ENCODE measurements at places on chromosomes 1 and 21.
A peak's percentile ranks its signal among the peaks of the same experiment; 100 is the strongest.

DNA sequence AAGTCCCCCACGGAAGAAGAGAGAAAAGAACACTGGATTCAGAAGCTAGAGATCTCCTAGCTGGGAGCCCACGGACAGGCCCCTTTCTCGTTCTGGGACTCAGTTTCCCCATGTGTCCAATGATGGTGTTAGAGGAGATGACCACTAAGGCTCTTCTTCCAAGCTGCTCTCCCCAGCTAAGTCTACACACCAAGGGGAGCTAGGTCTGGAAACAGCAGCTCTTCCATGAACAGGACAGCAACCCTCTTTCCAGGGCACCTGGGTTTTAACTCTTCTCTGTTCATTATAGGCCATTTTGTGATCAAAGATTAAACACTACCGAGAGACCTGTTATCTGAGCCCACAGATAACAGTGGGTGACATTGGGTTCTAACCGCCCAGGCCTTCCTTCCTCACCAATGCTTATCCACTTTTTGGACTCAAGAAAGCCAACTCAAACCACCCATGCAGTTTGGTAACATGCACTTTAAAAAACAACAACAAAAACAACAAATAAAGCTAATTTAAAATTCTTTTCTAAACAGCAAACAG, 85.9 kb downstream of the MRPL37 start:
- no peak for DNase-seq

GRCh38 chr1:192167911-192168700, 9.8 kb downstream of the RGS18 start:
- no peak for DNase-seq

DNA sequence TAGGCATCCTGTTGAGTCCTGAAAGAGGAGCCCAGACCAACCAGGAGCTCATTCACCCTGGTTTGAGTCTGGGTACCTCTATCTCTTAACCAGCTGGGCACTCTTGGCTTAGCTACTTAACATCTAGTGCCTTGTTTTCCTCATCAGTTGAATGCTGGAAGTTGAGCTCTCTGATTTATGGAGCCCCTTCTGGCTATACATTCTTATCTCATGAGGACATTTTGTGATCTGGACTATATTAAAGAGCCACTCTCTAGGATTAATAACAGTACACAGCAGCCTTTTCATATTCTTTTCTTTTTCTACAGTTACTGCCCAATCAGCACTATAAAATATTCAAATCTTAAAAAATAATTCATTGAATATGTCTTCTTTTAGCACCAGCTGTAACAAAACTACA, 296.9 kb upstream of the RUNX1 start:
- DNase-seq = no peak

- no peak for DNase-seq
Measured at GRCh38 chr1:6464514-6464836, 1.5 kb downstream of the TNFRSF25 start.

DNA sequence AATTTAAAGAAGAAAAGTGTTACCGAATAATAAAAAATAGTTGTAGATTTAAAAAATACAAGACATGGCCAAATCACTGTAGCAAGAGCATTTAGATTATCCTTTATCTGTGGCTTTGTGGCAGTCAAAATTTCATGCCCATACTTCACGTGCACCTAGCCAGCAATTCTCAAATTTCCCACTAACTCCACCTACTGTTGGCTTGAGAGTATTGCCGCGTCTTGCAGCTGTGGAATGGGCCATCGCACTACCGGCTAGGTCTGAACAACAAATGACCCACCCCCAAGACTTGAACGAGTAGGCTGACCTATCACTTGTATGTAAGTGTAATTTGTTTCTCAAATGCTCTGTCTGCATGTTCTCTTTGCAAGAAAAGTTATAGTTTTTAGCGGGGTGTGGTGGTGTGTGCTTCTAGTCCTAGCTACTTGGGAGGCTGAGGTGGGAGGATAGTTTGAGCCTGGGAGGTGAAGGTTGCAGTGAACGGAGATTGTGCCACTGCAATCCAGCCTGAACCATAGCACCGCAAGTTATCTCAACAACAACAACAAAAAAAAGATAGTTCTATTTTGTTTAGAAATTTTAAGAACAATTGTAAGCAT, 4.1 kb downstream of the KRTAP13-4 start:
- no peak for DNase-seq

GRCh38 chr1:56968878-56969495, 3.2 kb upstream of the C8B start:
- no peak for DNase-seq

- no peak for DNase-seq
Measured at GRCh38 chr1:13892198-13892597, 192.2 kb downstream of the PRDM2 start.

DNA sequence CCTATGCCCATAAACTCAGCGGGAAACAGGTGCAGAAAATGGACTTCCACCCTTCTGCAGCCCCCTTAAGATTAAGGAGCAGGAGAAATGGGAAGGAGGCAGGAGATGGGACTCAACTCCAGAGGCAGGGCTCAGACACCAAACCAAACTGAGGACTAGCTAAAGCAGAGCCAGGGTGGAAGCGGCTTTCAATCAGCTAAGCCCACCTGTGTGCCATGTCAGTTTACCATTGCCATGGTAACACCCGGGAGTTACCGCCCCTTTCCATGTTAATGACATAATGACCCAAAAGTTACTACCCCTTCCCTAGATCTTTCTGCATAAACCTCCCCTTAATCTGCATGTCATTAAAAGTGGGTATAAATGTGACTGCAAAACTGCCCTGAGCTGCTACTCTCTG, 653.5 kb downstream of the PTPRU start:
- DNase-seq = no peak

- peak; percentile 38 for DNase-seq
Measured at GRCh38 chr1:94926915-94927404, at the start of gene CNN3. Gene CNN3 (minus strand): TSS chr1:94927110. CDS start chr1:94926894, 216 bp downstream.

GRCh38 chr1:96559707-96560596, 161.6 kb upstream of the PTBP2 start:
- no peak for DNase-seq

- no peak for DNase-seq
Measured at GRCh38 chr1:20974951-20975350, 187.8 kb upstream of the HP1BP3 start.

- DNase-seq = no peak
Measured at GRCh38 chr1:16906873-16907272, 11.1 kb downstream of the RNU1-2 start.

GRCh38 chr1:9293533-9294404, 1.1 kb downstream of the SPSB1 start:
- DNase-seq = no peak

All from activated CD8-positive, alpha-beta memory T cell treated with anti-CD3 and anti-CD28 coated beads for 1 hour (primary cell).